ENCODE measurements at places on chromosomes 2 and 18.

GRCh38 chr2:139968588-139968987 lies 1188.4 kb upstream of the NXPH2 start:
- DNase-seq: no peak

GRCh38 chr2:218964041-218964771 lies 4.7 kb downstream of the CDK5R2 start:
- peak; percentile 51 for DNase-seq

GRCh38 chr2:8578335-8579244 lies 103.3 kb upstream of the ID2 start:
- no peak for DNase-seq

DNA sequence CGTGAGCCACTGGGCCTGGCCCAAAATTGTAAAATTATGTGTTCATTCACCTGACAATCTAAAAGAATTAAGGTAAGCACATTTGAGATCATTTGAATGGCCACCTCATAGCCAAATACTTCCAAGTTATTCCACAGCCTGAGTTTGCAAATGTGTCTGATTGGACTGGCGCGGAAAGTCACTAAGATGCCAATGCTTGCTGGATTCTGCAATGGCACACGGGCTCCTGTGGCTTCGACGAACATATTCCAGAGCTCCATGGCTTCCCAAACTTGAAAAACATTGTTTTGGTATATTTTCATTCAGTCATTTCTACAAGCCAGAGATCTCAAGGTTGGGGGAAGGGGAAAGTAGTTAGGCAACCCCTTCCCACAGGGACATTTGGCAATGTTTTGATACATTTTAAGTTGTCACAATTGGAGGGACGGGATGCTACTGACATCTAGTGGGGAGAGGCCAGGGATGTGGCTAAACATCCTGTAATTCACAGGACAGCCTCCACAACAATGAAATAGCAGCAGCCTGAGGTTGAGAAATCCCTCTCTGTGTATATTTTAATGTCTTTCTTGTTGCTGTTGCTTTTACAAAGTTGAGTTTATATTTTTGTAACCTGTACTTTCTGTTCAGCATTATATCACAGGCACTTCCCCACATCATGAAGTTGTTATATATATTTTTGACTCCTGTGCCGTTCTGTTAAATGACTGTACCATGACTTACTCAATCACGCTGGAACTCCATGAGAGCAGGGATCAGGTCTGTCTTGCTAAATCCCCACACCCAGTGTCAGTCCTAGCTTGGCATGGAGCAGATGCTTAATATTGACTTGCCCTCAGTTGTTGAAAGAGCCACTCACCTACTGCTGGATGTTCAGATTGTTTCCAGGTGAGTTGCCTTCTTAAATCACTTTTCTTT lies 56.9 kb downstream of the COL4A4 start:
- DNase-seq: peak; percentile 81

DNA sequence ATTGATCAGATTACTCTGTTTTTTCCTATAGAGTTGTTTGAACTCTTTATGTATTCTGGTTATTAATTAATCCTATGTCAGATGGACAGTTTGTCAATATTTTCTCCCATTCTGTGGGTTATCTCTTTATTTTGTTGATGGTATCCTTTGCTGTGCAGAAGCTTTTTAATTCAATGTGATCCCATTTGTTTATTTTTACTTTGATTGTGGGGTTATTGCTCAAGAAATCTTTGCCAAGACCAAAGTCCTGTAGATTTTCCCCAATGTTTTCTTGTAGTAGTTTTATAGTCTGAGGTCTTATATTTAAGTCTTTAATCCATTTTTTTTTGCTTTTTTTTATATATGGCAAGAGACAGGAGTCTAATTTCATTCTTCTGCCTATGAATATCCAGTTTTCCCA lies 86.2 kb upstream of the FIGN start:
- DNase-seq: no peak

DNA sequence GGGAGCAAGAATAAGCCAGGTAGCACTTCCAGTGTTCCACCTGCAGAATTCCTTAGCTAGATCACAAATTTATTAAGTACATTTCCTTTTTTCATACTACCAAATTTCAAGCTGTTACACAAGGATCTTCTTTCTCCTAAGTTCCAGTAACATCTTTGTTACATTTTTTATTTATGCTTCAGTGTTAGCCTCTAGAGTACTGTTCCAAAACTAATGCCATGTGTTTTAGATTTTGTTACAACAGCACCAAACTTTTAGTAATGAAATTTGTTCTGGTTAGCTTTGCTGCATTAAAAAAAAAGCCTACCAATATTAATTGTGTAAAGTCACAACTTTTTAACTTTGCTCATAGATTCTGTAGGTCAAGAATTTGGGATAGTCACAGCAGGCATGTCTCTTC lies 161.1 kb downstream of the CAMKMT start:
- DNase-seq: no peak

DNA sequence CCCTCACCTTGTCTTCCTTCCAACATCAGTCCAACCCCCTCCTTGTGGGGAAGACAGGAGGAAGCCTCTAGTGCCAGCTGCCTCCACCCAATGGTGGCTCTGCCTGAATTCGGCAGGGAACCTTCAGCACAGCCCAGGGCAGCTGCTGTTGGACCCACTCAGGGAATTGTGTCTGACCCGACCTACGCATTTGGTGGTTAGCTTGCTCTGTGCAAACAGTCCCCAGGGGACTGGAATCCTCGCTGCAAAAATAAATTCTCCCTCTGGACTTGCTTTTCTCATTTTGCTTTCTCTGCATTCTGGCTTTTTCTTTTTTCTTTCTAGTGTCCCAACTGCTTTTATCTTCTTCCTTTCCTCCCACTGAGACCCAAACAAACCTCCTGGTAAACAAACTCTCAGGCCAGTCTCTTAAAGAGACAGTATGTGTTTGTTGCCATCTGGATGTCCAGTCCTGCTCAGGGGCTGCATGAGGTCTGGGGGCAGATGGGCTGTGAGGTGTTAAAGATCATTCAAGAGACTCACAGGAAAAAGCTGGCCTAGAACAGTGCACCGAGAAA lies 137.7 kb upstream of the HAAO start:
- DNase-seq: no peak

DNA sequence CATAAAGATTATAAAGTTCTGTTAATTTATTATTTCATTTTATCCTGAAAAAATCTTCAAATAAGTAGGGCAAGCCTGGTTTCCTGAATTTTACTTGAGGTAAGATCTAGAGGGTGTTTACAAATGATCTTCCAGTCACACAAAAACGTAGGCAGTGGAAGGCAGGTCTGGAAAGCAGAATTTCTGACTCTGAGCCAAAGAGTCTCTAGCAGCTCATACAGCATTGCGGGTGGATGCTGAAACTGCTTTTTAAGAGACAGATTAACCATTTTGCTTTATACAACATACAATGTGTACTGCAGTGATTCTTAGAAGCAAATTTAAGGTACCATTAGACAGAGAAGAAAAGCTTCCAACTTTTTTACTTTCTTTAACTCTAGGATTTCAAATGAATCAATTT lies 117.0 kb downstream of the FTCDNL1 start:
- DNase-seq: no peak

DNA sequence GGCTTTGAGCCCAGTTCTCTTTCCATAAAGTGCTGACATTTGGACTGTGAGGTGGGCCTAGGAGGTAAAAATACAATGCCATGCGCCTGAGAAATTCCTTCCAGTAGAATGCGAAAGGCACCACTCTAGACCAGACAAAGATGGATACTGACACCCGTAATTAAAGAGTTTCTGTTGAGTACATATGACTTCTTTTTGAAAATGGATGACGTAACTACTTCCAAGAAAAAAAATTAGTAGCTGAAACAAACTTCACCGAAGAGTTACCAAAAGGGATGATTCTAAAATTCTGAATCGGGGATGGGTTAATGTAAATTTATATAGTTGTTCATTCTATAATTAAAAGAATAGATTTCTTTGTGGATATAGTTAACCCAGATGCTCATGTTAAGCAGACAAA lies 146.8 kb downstream of the ALK start:
- DNase-seq: no peak

DNA sequence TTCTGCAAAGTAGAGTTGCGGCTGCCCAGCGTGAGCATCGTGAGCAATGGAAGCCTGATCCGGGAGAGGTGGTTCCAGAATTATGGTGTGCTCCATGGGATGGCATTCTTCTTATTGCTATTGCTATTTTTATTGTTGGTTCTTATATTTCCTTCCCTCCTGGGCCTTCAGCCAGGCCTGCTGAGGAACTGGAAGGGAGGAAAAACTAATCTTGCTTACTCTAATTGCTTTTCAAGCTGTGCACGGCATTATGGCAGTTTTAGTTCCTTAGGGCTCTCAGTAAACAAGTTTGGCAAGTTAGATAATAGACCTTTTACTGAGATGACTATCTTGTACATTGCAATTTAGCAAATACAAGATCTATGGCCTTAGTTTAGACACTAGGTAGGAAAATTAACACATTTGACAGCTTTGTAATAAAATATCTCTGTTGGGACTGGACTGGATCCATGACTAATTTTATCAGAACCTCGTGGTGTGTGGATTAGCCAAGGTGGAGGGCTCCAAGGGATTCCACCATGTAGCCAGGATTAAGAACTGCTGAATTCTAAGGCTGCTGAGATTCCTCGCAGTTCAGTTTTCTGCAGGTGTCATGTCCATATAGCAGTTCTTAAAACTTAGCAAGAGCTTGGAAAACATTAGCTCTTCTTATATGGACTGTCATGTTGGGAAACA lies 6.0 kb downstream of the RSAD2 start:
- DNase-seq: no peak

- no peak for DNase-seq
Observed at GRCh38 chr2:61241266-61241665, 79.3 kb downstream of the C2orf74 start.

DNA sequence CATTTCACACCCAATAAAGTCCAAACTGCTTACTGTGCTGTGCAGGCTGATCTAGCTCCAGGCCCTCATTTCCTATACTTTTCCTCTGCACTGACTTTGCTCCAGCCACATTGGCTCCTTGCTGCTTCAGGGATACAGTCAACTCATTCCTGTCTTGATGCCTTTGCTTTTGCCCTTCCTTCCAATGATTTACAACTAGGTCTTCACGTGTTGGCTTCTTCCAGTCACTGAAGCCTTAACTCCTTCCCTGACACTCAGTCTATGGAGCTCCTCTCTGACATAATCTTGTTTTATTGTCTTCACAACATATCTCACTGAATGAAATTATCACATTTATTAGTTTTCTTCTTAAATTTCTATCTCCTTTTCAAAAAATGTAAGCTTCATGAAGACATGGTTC lies 16.9 kb upstream of the C18orf32 start:
- DNase-seq: no peak

DNA sequence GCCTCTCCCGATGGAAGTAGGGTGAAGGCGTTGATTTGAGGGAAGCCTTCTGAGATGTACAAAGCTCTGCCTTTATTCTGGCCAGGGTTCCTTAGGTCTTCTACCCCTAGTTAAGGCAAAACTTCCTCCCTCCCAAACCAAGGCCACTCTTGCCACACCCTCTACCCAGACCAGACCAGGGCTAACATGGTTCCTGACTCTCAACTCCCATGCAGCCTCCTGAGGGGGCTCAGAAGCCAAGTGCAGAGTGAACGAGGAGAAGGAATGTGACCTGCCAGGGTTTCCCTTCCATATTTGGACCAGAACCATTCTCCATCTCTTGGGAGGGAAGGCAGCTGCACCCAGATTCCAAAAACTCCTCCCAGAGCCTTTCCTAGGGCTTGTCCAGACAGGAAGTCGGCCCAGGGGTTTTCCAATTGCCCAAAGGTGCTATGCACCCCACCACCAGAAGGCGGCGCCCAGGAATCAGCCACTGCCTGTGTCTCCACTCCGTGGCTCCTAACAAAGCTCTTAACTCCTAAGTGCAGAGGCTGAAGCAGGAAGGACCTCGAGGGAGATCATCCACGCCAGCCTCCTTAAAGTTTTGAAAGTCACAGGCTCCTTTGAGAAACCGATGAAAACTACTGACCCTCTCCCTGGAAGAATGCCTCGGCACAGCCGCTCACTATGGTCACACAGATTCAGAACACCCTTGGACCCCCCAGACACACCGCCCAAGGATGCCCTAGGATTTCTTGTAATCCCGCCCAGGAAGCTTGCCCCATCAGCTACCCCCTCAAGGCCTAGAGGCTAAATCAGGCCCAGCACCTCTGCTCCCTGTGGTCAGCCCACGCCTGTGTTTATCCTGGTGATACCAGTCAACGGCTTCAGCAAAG lies 157.8 kb downstream of the SMAD2 start:
- peak; percentile 83 for DNase-seq

- no peak for DNase-seq
Observed at GRCh38 chr2:216556202-216556601, 57.6 kb downstream of the RPL37A start.

GRCh38 chr2:46409756-46410155 lies 69.6 kb upstream of the TMEM247 start:
- no peak for DNase-seq

DNA sequence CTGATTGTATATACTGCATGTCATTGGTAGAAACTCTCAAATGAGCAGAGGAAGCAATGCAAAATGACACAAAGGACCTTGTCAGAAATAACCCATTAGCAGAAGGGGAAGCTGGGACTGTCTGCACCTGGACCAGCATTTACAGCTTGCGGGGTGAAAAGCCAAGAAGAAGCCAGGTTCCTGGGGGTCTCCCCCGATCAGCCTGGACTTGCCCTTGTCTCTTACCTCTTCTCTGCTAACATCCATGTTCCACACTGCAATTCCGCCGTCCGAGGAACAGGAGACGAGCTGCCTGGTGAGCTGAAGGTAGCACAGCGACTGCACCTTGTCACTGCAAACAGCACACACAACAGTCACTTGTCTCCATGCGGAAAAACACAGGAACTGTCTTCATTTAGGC lies 51.1 kb downstream of the WDFY1 start:
- no peak for DNase-seq

- no peak for DNase-seq
Observed at GRCh38 chr18:10713409-10713808, 187.6 kb downstream of the NAPG start.

DNA sequence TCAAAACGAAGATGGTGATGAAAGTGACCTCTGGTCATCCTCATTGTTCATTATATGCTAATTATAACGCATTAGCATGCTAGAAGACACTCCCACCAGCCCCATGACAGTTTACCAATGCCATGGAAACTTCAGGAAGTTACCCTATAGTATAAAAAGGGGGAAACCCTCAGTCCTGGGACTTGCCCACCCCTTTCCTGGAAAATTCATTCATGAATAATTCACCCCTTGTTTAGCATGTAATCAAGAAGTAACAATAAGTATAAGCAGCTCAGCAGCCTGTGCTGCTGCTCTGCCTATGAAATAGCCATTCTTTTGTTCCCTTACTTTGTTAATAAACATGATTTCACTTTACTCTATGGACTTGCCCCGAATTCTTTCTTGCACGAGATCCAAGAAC lies 70.5 kb upstream of the CHAC2 start:
- no peak for DNase-seq

GRCh38 chr2:24839729-24840128 lies 46.5 kb downstream of the CENPO start:
- DNase-seq: no peak

Measured in MCF 10A (cell line).